ENCODE measurements at places on chromosomes 13 and 19.

DNA sequence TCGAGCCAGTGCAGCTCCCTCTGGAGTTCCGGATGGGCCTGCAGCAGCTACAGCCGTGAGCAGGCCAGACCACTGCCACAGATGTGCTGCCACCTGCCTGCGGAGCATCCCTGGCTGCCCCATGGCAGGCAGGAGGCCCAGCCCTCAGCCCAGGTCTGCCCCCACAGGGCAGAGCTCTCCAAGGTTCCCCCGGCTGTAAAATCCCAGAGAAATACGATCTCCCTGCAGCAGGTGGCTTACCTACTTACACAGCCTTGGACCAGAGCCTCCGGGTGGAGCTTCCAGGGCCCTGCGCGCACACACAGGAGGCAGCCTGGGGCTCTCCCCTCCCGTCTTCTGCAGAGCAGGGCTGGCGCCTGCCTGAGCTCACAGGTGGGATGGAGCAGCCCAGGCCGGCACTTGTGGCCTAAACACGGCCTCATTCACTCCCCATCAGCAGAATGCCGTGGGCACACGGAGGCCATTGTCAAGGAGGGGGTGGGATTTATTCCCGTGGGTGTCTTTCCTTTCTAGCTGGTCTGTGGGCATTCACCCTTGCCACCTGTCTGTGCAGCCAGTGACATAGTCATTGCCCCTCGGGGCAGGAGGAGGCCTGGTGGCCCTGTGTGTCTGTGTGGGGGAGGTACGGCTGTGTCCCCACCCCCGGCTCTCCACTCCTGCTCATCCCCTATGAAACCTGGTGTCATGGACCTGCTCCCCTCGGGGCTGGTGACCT, 118.0 kb downstream of the KDM4B start:
- no peak for DNase-seq

- DNase-seq: no peak
Measured at GRCh38 chr19:17107546-17108452, 32.2 kb downstream of the MYO9B start.

DNA sequence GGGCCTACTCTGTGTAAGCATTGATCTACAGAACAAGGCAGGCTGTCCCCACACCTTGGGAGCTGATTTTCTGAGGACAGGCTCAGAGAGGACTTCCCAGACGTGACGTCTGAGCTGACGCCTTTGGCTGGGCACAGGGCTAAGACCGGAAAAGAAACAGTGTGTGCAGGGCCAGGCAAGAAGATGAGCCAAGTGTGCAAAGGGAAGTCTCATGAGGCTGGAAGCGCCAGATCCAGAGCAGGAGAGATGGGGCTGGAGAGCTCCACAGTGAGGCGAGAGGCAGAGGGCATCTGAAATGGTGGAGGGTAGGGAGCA, 12.7 kb downstream of the IGLON5 start:
- DNase-seq: no peak

- no peak for DNase-seq
Measured at GRCh38 chr13:38872693-38873092, 117.9 kb downstream of the STOML3 start.

DNA sequence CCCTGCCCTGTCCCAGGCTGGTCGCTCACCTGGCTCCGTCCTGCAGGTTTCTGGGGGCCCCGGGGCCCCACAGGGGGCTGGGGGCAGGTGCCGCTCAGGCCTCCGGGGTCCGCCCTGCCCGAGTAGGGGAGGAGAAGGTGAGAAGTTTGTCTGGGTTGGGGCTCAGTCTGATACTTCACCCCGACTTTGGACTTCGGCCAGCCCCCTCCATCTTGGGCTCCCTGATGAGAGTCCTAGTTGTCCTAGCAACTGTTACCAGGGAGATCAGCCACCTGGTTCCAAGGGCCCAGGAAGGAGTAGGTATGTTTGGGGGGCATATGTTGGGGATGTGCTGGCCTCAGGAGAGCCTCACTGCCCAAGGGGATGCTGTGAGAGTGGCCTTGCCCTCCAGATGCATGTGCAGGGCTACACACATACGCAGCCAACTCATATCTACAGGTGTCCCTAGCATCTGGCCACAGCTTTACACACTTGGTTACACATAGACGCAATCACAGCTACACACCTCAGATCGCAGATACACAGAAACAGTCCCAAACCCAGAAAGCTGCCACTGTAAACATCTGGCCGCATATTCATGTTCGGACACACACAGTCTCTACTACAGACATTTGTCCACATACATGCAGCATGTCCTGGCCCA, 3.4 kb downstream of the NUMBL start:
- no peak for DNase-seq

DNA sequence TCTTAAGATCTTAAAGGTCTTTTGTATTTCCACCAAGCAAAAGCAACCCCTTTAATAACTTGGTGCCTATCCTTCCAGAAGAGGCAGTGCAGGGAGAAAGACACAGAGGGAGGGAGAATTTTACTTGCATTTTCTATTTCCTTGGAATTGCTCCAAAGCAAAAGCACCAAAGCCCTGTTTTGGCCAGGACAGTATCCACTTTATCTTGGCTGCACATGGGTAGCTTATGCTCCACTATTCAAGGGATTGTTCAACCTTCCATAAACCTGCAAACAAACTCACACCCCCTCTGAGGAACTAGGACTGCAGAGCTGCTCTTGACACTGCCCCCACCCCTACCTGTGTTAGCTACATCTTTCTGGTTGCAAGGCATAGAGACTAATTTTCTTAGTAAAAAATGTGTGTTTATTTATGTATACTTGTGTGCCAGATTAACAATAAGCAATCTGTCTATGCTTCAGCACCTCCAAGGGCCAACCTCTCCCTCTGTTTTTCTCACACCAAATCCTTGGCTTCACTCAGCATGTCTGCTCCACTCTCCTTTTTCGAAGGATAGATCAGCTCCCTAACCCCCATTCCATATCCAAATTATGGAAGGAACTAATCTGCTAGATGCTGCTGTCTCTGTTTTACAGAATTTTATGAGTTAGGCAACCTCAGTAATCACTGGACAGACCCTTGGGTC, 68.1 kb upstream of the KLF12 start:
- no peak for DNase-seq

- DNase-seq: peak; percentile 84
Measured at GRCh38 chr19:12782424-12783290, 7.3 kb upstream of the HOOK2 start.

DNA sequence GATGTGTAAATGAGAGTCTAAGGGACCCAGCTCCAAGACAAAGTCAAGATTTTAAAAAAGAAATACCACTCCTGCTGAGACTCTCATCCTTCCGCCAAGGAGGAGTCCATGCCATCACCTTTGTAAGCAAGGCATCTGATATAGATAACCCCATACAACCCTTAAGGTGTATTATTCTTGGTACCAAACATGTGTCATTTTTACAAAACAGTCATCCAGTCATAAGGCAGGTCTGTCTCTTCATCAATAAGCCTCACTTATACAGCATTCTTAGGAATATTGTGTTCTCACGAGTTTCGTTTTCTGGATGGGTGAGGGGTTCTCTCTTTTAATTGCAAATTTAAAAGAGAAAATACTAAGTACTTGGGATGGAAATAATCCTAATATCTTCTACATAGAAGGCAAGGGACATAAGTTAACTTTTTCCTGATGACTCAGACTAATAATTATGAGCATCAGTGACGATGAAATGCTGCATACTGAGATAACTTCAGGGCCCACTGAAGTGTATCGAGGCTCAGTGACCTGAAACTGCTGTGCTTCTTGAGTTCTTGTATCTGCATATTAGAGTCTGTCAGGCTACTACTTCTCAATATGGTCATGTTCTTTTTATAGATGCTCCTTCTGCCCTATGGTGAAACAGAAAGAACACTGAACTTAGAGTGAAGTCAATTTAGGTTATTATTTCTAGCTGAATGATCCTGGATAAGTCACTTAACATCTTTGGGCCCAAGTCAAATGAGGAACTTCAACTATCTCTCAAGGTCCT, 166.6 kb downstream of the KLF12 start:
- no peak for DNase-seq

- no peak for DNase-seq
Measured at GRCh38 chr19:34432797-34433196, 4.6 kb downstream of the UBA2 start.

GRCh38 chr19:47641891-47642485, 33.1 kb downstream of the BICRA start:
- DNase-seq: no peak

DNA sequence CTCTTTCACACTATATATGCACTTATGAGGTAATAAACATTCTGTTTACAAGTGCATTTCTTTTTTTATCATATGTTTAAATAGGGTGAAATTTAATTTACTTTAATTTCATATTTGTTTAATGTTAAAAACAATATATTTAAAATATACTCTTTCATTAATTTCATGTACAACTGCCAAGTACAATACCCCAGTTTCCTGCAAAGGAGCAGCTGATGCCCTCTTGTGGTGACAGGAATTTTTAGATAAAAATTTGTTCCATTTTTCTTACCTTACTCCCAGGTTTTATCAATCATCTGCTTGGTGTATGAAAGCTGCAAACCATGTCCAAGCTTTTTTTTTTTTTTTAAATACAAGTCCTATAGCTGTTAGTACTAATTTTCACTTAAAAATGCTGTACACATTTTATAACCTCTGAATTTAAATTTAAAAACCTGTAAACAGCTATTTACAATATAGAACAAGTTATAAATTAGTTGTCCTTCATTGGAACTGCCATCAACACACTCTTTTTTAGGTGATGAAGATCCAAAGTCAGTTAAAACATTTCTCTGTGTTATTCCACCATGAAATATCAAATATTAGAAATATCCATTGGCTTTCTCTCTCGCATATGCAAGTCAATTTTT, 4.9 kb downstream of the PCDH20 start:
- DNase-seq: peak; percentile 20

DNA sequence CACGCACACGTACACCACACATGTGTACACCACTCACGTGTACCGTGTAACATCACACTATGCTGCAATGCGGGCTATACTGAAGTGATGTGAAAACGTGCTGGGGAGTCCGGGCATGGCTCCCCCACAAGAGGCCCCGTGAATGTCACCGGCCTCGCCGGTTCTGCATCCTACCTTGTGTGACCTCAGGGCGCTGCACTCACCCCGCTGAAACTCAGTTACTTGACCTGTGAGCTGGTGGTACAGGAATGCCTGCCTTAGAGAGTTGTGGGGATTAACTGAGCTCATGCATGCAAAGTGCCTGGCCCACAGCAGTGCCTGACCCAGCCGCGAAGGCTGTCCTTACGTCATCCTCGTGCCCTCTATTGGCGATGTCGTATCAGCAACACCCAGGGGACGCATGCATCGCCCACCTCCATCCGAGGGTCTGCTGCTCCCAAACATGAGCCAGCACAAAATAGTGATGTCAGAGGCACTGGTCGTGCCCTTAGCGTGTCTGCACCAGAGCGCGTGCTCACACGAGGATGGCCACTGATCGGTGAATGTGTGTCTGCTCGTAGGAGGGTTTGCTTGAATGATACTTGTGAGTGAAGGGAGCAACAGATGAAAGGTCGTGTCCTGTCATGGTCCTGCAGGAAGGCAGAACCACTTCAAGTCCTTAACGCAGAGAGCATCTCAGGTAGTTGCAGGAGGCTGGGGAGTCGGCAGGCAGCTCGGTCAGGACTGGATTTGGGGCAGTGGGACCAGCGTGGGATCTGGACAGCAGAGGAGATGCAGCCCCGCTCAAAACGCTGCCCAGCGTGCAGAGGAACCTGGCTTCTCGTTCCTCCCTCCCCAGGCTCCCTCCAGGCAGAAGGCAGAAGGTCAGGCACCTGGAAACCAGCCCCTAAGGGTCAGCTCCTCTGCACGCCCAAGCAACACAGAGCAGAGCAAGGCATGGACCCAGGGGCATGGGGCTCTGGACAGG, 126.2 kb upstream of the SPACA7 start:
- no peak for DNase-seq

DNA sequence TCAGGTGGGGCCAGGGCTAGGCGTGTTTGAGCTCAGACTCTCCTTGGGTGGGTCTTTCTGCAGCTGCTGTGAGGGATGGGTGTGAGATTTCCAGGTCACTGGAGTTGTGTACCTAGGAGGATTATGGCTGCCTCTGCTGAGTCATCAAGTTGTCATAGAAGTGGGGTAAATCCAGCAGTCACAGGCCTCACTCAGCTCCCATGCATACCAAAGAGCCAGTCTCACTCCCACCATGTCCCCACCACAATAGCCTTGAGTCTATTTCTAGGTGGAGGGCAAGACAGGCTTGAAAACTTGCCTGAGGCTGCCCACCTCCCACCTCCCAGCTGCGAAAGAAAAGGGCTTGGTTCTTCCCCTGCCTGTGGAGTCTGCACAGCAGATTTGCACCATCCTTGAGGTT, 194.0 kb upstream of the PCDH17 start:
- no peak for DNase-seq

- DNase-seq: no peak
Measured at GRCh38 chr13:30799356-30799824, 64.0 kb downstream of the ALOX5AP start.

DNA sequence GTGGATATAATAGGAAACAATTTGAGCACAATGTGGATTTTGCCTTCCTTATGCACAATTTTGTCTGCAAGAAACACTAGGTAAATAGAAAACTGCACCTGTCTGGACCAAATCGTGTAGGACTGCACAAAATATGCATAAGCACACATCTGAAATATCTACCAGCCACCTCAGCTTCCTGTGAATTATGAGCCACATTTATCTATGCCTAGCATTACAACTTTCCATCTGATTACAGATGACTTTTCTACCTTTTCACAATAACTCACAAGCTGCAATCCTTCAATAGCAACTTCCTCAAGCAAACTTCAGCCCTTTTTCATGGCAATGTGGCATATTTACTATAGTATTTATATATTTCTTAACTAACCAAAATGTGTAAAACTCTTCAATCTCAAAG, 5.7 kb upstream of the RFX2 start:
- DNase-seq: no peak

DNA sequence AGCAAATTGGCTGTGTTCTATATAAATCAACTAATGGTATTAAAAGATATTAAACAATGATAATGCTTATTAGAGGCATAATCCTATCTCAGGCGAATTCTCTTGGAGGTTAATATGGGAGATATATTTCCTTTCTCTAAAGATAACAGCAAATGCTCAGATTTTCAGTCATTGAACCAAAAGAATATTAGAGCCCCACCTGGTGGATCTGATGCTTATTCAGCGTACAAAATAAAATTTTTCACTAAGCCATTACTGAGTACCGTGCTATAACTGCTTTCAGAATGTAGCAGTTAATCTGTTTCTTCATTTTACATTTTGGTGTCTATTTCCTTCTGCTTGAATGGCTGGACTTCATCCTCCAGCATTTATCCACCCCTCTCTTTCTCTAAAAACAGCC, 143.3 kb upstream of the IPO5 start:
- no peak for DNase-seq

GRCh38 chr19:4748589-4748988, 24.9 kb upstream of the DPP9 start:
- no peak for DNase-seq
